Hippocampal formation (tissue), 2 donors: ENCODE measurements at places on chromosomes 6 and 20.

GRCh38 chr6:11462742-11463397 lies 74.7 kb upstream of the TMEM170B start:
- no peak for DNase-seq

DNA sequence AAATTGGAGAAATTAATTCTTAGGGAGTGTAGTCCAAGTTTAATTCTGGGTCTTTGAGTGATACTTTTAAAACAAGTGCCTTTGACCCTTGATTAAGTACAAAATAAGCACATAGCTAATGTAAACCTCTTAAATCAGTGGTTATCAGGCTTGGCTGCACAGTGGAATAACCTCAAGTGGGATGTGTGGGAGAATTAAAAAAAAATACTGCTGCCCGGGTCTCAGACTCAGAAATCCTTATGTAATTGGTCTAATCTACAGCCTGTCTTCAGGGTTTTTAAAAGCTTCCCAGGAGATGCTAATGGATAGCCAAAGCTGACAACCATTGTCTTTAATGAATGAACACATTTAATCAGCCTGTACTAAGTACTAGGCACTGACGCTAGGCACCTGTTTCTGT lies 28.5 kb upstream of the TMEM14A start:
- no peak for DNase-seq

- DNase-seq = no peak
These were observed 94.8 kb upstream of the PMEPA1 start for GRCh38 chr20:57804470-57805250.

GRCh38 chr6:19377722-19378121 lies 459.4 kb upstream of the ID4 start:
- DNase-seq = no peak

GRCh38 chr20:60095456-60095855 lies 137.2 kb downstream of the CDH26 start:
- no peak for DNase-seq

GRCh38 chr6:41687501-41688175 lies 47.8 kb downstream of the TFEB start:
- no peak for DNase-seq

DNA sequence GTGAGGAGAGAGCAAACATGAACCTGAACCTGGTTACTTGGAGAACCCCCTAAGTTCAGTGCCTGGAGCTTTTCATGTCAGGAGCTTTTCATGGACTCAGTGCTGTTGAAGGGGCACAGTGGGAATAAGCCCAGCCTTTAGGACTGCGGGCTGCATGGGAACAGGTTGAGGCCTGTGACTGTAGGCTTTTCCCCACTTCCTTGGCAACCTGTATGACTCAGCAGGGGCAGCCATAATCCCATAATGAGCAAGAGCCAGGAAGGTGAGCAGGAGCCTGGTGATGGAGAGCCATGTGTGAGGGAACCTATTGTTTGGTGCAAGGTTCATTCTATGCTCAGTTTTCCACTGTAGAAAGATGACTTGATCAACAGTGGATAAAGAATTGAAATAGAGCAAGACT lies 23.4 kb downstream of the MEP1A start:
- no peak for DNase-seq
